AG09309 (cell line): ENCODE measurements at places on chromosomes 3 and 15.

- DNase-seq, result no peak
These were observed 19.7 kb downstream of the HRH1 start for GRCh38 chr3:11173828-11174465.

GRCh38 chr3:98540346-98540745, 8.6 kb downstream of the GPR15 start:
- no peak for DNase-seq

- DNase-seq, result no peak
These were observed 89.8 kb upstream of the SLC2A2 start for GRCh38 chr3:171116365-171116764.

- DNase-seq, result no peak
These were observed 89.9 kb upstream of the MITF start for GRCh38 chr3:69649120-69650065.

DNA sequence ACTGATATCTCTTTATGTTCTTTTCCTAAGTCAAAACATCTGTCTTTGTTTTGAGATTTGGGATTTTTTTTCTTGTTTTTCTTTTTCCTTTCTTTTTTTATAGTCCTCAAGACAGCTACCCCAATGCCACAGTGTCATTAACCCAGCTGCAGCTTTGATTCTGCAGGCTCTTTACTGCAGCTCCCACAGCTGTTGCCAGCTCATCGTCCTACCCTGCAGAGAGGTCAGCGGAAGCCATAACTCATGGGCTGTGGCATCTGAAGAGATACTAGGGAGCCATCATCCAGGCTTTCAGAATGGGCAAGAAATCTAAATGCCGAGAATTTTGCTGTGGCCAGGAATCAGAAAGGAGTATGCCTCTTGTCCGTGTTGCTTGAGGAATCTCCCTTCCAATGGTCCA, 44.3 kb upstream of the SLC24A5 start:
- DNase-seq, result no peak

DNA sequence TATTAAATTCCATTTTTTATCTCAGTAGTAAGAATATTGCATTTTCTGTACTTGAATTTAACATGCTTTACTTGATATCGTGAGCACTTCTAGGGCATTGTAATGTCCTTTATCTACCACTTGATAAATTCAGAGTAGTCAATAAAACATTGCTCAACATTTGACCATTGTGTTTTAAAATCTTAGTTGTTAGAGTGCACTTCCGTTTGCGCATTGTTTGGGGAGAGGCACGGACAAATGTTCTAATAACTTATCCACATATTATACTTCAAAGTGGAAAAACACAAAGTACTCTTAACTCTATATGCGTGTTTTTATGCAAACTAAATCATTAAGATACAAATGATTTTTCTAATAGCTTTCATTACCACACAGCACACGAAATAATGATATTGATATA, 419 bp downstream of the FAM227B start:
- DNase-seq, result no peak

DNA sequence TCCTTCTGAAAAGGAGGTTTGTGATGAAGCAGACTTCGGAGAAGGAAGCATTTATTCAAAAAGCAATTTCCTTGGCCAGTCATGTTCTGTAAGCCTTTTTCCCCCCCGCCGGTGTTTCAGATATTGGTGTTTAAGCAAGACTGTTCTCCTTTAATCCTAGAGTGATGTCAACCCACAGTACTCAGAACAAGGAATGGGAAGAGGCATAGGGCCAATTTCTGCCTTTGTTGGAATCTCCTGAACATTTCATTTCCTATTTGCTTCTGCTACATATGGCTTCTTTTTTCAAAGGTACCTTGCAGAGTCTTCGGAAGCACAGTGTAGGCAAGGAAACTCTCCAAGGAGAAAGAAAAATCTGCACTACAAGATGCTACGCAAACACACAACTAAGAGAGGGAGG, 713.1 kb upstream of the CFAP20DC start:
- no peak for DNase-seq

GRCh38 chr3:19363071-19363470, 214.8 kb downstream of the KCNH8 start:
- DNase-seq, result no peak

DNA sequence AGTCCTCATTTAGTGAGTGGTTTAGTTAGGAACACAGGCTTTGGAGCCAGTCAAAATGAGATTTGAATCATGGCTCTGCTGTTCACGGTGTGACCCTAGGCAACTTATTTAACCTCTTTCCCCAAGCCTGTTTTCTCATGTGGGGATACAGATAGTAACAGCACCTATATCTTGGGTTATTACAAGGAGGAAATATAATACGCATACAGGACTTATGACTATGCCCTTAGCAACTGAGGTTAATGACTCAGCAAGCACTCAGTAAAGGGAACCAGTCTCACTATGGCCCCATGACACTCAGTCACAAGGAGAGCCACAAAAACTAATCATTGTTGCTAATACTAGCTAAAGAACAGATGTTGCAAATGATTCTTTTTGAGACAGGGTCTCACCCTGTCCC, 45.9 kb downstream of the SUMF1 start:
- no peak for DNase-seq

GRCh38 chr3:43534675-43535074, 87.1 kb downstream of the ANO10 start:
- DNase-seq, result no peak

DNA sequence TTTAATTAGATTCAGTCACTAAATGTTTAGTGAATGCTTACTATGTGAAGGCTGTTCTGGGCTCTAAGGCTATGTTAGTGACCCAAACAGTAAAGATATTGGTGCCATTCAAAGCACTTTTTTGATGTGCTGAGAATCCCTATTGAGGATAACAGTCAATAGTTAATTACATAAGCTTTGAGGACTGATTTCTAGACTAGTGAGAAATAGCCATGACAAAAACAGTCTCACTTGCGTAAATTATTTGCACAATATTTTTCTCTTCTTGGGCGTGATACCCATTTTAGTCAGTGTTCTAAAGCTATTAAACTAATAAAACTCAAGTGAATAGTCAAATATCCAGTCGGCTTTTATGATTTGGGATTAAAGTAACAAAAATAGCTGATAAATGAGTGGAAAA, 74.6 kb downstream of the UBE2E2 start:
- no peak for DNase-seq

DNA sequence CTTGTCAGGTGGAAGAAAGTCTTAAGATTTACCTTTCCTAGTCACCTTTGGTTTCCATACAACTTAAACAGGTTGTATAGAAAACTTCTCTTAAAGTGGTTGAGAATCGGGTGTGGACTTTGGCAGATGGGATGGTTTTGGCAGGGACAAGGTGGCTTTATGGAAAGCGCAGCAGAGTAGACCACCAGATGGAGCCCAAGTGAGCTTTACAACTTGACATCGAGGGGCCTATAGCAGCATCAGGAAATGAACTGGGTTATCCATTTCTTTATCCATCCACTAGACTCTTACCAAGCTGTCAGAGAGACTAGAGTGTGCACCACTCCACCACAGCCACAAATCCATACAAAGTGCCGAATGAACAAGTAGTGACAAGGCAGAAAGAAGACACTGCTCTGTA, 85.3 kb upstream of the MBNL1 start:
- DNase-seq, result no peak

DNA sequence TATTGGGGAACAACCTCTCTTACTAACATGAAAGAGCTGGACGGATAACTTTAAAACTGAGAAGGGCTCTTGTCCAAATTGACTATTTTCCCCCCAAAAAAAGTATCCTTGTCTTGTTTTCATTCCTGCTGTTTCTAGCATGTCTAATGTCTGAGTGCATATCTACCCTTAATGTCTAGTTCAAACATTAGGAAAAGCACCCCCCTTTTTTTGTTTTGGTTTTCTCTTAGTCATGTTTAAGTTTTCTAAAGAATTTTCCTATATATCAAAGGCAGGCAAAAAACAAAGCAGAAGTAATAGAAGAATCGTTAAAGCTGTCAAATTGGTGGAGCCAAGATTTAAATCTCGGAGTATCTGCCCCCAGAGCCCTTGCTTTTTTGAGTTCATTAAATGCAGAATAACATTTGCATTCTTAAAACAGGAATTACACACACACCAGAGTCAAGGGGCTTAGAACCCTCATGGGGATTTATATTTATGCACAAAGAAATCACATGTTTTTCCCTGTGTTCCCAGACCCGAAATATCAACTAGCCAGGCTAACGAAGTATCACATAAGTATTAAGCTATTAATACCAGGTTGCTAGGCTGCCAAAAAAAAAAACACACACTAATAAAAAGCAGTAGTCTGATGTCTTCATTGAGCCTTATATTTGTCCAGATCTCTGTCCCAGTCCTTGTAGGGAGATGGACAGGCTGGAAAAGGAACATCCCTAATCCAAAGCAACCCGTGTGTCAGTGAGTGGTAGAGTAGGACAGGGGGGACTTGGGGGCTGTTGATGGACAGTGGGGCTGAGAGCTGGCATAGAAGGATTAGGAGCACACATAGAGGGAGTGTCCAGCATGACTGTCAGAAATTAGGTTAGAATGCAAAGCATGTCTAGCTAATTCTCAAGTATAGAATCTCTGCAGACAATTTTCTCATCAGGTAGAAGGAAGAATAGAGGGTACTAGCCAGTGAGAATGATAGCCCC, 103.6 kb upstream of the BFSP2 start:
- DNase-seq, result no peak
